DMS153 (cell line): ENCODE measurements at places on chromosomes 11 and 22.

DNA sequence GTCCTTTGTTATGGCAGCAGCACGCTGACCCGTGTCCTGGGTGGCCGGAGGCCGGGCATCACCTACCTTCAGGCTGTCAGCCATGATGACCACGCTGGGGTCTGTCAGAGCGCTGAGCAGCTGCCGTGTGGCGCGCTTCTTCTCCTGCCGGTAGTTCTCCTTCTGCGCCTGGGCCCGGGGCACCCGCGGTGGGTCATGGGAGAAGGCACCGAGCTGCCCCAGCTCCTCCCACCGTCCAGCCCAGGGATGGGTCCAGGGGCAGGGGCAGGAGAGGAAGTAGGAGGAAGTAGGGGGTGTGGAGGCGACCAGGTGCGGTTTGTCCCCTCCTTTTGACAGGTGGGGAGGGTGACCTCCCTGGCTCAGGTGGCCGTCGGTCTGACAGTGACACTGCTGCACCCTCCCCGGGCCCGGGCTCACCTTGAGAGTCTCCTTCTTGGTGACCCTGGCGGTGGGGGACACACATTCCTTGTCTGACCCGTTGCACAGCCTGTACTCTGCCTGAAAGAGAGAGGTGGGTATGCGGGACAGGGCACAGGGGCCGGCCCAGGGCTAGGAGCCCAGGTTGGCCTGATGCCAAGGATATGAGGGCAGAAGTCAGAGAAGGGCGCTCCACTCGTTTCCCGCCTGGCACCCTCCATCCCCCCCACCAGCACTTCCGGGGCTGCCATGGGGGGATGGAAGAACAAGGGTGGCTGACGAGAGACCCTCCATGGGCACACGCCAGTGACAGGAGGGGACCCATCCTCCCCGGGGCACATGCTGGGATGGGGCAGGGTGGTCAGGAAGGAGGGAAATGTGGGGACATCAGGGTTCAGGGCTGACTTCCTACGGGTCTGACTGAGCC lies 43.0 kb downstream of the OSBPL5 start:
- DNase-seq, result no peak

DNA sequence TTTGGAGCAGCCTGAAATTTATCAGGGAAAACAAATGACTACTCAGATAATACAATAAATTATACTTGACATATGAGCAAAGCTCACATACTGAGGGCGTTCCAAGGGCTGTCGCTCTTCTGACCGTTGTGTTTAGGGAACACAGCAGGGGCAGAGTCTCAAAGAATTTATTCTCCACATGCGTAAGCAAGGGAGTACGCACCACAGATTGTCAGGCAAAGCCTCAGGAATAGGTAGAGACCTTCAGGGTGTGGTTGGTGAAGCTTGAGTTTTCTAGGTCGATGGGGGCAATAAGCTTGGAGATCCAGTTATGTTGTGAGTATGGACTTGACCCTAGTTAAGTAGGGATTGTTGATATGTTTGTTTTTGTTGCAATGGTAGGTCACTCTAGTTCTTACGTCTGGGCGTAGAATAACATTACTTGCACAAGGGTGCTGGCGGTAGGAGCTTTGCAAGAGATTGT lies 830 bp downstream of the ACAT1 start:
- no peak for DNase-seq

GRCh38 chr11:22702031-22702430 lies 35.6 kb downstream of the GAS2 start:
- DNase-seq, result no peak

- no peak for DNase-seq
Observed at GRCh38 chr11:9617940-9618339, 44.5 kb downstream of the WEE1 start.

GRCh38 chr22:36546092-36546804 lies 17.3 kb upstream of the EIF3D start:
- DNase-seq, result peak; percentile 47

DNA sequence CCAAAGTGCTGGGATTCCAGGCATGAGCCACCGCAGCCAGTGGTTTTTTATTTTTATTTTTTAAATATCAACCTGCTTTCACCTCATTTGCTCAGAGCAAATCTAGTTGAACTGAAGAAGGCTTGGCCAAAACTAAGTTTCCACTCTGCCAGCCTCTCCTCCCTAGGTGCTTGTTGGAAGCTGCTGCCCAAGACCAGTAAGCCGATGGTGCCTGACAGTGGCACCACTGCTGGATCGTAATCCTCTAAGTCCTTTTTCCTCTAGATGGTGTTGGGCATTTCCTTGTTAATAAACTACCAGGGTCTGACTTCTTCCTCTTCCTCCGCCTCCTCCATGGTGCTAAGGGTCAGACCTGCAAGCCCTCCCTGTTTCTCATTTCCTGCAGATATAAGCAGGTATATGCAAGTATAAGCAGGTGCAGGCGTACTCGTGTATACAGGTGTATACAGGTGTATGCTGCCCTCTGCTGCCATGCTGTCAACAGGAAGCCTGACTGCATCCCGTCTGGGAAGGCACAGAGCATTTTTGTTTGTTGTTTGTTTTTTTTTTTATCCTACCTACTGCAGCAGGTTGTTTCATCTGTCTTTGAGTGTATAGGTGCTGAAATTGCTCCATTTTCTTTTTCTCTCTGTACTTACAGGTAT lies 1.6 kb downstream of the NADSYN1 start:
- peak; percentile 4 for DNase-seq

GRCh38 chr11:8038811-8039529 lies 42.0 kb upstream of the TUB start:
- no peak for DNase-seq

DNA sequence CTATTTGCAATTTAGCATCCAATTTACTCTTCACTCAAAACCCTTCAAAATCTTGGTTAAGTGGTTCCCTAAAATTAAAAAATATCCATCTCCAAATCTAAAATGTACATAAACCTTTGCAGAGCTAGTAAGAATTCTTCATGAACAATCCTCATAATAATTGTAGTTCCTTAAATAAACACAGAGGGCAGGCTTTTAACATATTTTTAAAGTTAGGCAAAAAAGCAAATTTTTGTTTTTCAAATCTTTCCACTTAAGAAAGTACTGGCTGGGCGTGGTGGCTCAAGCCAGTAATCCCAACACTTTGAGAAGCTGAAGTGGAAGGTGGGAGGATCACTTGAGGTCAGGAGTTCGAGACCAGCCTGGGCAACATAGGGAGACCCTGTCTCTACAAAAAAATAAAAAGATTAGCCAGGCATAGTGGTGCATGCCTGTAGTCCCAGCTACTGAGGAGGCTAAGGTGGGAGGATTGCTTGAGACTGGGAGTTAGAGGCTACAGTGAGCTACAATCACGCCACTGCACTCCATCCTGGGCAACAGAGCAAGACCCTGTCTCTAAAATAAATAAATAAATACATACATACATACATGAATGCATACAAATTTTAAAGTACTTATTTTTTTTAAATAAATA lies 25.1 kb upstream of the PLAAT3 start:
- no peak for DNase-seq

DNA sequence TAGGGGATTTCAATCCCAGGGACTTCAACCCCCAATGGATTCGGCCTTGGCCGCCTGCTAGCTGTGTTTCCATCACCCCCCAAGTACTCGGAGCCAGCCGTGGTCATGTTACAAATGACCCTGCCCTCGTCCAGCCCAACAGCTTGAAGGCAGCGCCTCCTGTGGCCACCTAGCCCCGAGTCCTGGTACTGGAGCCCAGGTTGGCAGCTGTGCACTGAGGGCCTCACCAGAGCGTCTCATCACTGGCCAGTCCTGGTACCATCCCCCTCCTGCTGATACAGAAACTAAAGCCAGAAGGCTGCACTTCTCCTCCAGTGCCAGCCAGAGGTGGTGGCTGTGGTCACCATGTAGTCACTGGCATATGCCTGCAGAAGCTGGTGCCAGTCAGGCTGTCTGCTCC lies 44.9 kb upstream of the FADD start:
- no peak for DNase-seq

DNA sequence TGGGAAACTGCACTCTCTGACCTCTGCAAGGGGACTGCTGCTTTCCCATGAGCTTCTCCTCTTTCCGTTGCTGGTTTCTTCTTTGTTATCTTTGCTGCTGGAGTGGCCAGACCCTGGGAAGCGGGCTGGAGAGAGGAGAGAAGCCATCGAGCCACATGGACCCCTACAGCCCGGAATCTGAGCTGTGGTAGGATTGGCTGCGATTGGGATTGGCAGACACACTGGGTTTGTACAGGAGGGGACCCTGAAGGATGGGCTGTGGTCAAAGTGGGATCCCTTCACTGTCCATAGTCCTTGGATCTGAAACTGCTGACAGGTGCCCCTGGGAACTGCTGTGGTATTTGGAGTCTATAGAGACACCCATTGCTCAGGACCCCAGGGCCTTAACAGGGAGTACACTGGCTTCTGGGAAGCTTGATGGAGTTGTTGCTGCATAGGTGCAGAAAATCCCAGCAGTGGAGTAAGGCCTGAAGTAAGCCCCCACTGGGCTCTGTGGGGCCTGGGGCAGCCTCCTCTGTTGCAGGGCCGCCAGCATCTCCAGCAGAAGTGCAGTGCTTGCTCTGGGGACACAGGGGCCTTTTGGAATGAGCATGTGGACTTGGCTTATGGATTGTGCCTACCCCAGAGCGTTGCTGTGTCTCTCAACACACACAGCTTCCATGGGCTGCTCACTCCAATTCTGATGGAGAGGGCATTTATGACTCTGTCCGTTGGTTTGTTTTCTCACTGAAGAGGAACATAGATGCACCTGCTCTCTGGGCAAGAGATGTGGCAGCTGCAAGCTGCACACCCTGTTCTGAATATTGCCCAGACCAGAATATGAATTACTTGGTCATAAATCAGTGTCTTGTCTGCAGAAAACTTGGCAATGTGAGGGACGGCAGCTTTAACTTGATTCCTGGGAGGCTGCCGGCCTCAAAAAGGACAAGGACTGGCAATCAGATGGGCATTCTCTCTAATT lies 32.0 kb downstream of the BCR start:
- DNase-seq, result peak; percentile 87

DNA sequence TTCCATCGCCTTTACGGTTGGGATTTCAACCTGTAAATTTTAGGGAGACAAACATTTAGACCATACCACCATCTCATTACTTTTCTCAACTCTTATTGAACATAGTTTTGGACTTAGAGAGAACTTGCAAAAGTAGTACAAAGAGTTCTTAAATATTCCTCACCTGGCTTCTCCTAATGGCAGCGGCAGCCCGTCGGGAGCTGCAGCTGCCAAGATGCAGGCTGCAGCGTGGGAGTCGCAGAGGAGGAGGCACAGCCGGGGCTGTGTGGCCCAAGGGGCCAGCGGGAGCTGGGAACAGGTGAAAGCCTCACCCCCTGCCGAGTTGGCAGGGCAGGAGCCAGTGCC lies 23.1 kb upstream of the RNASEH2C start:
- no peak for DNase-seq

- no peak for DNase-seq
Observed at GRCh38 chr11:64802370-64803157, 450 bp downstream of the MAP4K2 start.

- peak; percentile 81 for DNase-seq
Observed at GRCh38 chr11:1005928-1006327, 30.6 kb downstream of the MUC6 start.

DNA sequence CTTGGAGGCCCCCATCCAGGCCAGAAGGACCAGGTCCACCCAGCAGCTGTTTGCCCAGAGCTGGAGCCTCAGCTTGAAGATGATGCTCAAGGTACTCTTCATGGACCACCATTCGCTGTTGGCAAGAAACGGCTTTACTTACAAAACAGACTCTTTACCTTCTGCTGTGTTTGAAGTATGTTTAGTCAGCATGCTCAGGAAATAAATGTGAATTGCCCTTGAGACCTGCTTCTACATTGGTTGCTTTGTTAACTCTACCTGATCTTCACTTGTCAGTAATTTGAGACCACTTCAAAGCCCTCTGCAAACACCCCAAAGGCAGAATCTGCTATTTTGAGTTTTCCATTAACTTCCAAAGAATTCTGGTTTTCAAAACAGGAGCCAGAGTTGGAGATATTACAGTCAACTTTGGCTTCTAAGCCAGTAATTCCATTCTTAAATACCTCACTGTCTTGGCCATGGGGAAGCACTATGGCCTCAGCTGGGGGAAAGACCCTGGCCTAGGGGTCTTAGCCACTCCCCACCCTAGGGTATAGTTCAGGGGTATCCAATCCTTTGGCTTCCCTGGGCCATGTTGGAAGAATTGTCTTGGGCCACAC lies 2.7 kb downstream of the UQCR10 start:
- DNase-seq, result no peak

- DNase-seq, result peak; percentile 53
Observed at GRCh38 chr11:70547821-70548670, 149.7 kb downstream of the CTTN start.

DNA sequence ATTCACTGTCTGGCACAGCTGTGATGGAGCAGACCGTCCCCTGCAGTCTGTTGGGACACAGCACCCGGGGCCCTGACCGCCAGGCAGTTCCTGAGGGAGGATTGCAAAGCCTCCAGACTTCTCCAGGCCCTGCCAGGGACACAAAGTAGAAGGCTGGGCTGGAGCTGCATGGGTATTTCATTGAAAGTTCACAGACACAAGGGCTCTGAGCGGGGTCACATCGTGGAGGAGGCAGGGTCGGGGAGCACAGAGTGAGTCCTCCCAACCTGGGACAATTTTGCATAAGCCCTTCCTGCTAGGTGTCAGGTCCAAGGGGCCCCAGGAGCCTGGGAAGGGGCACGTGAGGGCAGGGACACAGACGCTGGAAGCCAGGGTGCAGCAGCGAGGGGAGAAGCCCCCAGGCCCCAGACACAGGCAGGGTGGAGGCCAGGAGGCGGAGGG lies 15.7 kb downstream of the IFITM10 start:
- no peak for DNase-seq

DNA sequence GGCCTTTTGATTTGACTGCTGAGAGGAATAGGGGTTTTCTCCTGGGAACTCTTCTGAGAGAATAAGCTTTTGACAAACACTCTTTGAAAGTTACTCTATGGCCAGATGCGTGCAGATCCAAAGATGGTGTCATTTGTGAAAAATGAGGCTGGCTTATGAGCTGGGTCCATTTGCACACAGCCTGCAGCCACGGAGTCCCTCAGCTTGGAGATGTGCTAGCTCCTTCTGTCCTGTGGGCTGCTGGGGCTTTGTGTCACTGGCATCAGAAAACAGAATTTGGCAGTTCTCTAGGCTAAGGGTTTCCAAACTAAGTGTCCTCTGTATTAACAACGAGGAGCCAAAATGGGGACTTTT lies 702.4 kb downstream of the NTM start:
- DNase-seq, result no peak

GRCh38 chr11:43447151-43447550 lies 88.4 kb downstream of the TTC17 start:
- no peak for DNase-seq

DNA sequence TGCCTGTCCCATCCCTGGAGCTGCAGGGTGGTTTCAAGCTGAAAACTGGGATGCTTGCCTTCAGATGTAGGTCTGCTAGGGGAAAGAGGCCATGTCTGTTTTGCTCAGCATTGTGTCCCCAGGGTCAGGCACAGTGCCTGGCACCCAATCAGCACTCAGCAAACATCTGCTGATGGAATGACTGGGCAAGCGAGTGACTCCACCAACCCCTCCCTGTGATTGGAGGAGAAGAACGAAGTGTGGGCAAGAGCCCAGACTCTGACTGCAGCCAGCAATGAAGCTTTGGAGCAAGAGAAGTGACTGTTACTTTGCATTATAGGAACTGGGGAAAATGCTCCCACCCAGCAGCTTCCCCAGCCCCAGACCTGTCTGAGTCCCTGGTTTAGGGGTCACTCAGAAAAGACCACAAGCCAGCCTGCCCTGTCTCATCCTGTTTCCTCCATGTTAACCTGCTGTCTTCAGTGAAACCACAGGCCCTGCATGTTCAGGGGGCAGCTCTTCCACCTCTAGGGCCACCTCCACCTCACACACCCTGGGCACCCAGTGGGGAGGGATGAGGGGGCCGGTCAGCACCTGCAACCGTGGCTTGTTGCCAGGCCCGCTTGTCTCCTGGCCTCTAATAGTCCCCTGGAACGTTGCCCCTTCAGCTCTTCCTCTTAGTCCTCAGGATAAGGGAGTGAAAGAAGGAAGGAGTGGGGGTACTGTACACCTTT lies 147.4 kb downstream of the TRIM29 start:
- no peak for DNase-seq
